ENCODE measurements at places on chromosomes 6 and 20.

DNA sequence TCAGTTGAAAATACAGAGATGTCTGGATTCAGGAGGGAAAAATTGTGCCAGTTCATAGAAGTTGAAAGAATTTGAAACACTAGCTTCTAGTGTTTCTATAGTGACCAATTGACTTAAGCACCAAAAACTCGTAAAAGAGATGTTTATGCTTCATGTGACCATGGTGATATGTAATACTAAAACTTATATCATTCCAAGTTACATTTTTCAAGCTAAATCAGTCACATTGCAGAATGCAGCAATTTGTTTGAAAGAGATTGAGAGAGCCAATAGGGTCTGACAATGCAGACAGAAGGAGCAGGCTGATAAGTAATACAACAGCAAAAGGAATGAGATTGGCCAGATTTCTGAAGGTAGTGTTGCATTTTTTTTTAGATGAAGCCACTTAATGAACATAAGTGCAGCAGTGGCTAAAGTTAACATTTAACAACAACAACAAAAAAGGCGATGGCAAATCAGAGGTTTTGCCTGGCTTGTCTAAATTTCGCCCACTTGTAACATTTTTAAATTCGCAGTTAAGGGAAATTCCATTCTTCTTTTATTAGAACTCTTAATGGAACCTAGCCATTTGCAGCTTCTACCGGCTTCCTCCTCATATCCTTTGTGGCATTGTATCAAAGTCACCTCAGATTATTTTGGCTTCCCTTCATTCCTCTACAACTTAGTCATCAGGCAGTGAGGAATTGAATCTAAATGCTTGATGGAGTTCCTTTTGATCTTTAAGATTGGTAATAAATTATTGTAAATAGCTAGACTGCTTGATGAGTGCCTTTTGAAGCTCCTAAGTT, 484.0 kb upstream of the SOX4 start:
- no peak for DNase-seq

GRCh38 chr6:34317172-34317477, 68.3 kb upstream of the SMIM29 start:
- no peak for DNase-seq

- no peak for DNase-seq
Measured at GRCh38 chr6:149931501-149931900, 8.6 kb upstream of the RAET1G start.

- DNase-seq, result no peak
Measured at GRCh38 chr6:170294813-170295509, 4.1 kb upstream of the DLL1 start.

GRCh38 chr20:36744764-36745191, 1.1 kb downstream of the NDRG3 start:
- DNase-seq, result no peak

DNA sequence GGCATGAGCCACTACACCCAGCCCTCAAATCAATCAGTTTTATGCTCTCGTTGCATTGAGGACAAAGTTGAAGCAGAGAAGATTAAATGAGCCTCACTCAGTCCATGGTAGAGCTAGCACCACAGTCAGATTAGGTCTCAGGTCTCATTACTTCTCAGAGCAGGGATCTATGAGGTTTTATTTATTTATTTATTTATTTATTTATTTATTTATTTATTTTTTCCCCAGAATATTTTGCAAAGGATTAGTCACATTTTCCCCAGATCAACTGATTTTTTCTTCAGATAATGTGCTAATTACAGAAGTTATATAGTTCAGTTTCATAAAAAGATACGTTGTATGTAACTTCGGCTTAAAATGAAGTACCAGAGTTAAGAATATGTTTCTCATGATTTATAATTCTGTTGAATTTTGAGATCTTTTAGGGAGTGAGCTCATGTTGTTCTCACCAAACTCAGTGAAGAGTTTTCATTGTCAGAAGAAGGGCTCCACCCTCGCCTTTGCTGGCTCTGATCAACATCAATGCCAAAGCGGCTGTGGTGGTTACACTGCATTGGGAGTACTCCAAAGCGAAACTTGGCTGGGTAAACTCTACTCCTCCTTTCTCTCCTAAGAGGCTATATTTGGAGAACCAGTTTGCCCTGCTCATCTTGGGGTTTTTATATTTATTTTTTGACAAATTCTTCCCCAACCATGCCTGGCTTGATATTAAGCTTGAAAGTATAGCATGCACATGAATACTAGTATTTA, 12.9 kb upstream of the ID4 start:
- no peak for DNase-seq

DNA sequence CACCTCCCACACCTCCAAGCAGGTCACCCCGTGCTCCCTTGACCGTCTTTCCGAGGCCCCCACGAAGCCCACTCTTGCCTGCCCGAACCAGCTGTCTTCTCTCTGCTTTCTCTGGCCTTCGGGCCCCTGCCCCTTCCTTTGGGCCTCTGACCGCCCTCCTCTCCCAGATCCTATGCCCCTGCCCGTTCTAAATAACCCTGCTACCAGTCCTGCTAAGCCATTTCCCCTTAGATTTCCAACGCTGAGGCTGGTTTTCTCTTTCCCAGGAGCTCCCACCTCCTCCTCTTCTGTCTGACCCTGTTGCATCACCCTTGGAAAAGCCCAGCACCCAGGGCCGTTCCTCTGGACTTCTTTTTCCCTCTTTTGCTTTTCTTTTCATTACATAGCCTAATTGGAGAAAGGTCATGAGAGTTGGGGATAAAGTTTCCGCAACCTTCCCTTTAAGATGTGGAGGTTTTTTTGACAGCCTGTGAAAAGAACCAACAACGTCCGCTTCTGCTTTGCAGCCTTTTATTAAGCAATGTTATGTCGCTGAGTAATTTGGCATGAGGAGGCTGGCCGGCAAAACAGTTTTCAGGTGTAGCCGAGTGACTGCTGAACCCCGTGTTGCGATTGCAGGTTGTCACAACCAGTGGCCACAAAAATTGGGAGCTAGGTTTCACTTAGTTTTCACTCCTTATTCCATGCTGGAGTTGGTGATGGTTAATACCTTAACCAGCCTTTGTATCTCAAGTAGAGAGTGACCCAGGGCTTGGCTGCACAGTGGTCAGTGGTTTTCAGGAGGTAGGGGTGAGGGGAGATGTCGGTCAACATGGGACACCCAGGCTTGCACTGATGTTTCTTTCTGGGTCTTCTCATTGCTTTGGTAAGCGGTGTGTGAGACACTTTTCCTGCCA, 970 bp downstream of the BLTP3A start:
- DNase-seq, result peak; percentile 4

DNA sequence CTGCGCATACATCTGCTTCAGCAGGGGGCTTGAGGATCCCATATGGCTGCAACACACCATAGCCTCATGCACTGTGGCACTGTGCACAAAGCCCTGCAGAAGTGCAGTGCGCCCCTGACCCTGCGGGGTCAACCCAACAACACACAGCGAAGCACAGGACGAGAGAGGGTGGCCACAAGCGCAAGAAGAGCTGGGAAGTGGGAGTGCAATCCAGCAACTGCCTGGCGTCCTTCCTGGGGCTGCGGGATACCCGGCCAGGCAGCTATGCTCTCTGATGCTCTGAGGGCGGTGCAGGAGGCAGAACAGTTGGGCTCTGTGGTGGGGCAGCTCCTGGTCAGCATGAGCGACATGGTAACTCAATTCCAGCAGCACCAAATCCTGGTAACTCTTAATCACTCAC, 5.6 kb upstream of the ACSS1 start:
- DNase-seq, result no peak

- DNase-seq, result no peak
Measured at GRCh38 chr6:102918161-102918560, 1524.7 kb downstream of the GRIK2 start.

DNA sequence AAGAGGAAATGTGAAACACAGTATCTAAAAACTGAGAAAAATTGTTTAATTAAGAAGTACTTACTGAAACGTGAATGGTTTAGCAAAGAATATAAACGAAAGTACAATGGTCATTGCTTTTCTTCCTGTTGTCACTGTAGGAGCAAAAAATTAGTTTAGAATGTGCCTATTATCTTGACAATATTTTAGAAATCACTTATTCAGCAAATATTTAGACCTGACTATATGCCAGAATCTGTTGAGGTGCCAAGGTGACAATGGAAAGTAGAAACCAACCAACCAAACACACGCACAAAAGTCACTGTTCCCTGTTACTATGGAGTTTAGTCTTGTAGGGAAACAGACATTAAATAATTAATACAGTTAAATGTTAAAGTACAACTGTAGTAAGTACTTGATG, 20.5 kb downstream of the SLC35B3 start:
- DNase-seq, result no peak

- no peak for DNase-seq
Measured at GRCh38 chr6:137097057-137097456, 52.3 kb upstream of the IL20RA start.

DNA sequence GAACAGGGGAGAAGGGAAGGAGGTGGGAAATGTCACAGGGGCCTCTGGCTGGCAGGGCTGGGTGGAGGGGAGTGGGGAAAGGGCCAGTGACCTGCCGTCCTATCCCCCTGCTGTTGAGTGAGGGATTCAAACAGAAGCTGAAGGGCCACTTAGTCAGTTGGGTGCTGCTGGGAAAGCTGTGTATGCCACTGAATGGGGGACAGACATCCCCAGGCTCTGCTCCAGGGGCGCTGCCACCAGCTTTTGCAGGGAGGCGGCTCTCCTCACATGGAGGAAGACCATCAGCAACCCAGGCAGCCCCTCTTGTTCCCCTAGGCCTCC, 50.0 kb downstream of the MDGA1 start:
- no peak for DNase-seq

- DNase-seq, result no peak
Measured at GRCh38 chr6:21053612-21054011, 519.4 kb downstream of the CDKAL1 start.

GRCh38 chr6:2562721-2563451, 187.8 kb downstream of the MYLK4 start:
- DNase-seq, result no peak

DNA sequence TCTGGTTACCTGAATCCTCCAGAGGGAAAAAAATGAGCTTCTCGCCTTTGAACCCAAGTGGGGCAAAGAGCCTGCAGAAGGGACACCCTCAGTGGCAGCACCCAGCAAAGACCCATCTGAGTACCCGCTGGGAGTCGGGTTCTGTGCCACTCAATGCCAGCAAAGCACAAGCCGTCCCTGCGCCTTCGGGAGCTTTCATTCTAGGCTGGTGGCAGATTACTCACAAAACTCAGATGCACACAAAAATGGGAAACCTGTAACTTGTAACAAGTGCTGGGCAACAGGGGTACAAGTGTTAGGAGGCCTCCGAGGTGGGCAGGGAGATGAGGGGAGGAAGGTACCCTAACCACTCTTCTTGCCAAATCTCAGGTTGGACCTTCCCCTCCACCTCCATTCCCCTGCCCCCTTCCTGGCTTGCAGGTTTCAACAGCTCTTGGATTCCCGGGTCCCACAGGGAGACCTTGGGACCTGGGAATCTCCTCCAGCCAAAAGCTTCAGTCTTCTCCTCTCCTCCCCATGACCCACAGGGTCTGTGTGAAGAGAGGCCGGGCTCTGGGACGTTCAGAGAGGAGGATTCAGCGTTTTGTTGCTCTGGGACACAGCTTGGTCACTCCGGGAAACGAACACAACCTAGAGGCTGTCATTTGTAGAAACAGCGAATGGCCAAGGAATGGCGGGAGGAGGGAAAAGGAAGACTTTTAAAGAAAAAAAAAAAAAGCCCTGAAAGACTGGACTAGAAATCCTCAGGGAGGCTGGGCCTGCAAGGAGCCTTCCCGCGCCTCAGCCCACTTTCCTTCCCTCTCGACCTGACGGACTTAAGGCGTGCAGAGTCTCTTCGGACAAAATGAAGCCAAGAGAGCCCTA, 1.2 kb upstream of the PARD6B start:
- no peak for DNase-seq

- DNase-seq, result no peak
Measured at GRCh38 chr6:227074-227782, 65.1 kb upstream of the DUSP22 start.

GRCh38 chr6:116954938-116955337, 77.9 kb downstream of the RFX6 start:
- no peak for DNase-seq

- DNase-seq, result no peak
Measured at GRCh38 chr20:32464401-32465091, 106.4 kb downstream of the ASXL1 start.

DNA sequence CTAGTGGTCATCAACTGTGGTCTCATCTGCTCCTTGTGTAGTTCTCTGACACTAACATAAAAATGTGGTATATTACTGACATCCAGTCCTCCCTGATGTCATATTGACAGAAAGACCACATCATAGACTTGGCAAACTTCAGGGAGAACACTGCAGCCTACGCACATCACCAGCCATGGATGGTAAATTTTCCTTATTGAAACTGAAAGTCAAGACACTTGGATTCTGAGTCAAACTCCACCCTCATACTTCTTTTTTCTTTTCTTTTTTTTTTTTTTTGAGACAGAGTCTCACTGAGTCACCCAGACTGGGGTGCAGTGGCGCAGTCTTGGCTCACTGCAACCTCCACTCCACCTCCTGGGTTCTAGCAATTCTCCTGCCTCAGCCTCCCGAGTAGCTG, 25.4 kb downstream of the NDRG3 start:
- DNase-seq, result no peak

DNA sequence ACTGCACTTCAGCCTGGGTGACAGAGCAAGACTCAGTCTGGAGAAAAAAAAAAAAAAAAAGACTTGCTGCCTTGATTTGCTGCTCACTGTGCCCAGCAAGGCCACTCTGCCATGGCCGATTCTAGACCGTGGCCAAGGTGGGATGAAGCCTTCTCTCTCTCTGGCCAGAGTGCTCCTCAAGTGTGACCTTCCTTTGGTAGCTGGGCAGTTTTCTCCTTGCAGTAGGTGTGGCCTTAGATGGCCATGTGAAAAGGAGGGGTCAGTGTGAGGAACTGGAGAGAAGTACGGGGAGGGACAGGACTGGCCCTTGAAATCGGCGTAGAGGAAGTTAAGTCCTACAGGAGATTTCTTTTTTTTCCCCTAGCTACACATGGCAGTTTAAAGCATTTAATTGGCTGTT, 272.0 kb downstream of the ARID1B start:
- DNase-seq, result no peak

GRCh38 chr6:132937466-132937906, 123.1 kb downstream of the RPS12 start:
- DNase-seq, result no peak

GRCh38 chr6:79778816-79779215, 147.7 kb downstream of the SH3BGRL2 start:
- DNase-seq, result no peak

DNA sequence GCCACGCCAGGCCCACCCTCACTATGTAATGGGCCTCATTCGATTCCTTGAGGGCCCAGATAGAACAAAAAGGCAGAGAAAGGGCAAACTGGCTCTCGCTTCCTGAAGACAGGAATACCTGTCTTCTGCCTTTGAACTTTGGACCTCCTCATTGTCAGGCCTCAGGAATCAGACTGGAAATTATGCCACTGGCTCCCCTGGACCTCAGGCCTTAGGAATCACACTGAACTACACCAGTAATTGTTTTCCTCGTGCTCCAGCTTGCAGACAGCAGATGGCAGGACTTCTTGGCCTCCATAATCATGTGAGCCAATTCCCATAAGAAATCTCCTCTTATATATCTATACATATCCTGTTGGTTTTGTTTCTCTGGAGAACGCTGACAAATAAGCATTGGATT, 258.6 kb upstream of the KCNG1 start:
- DNase-seq, result no peak

GRCh38 chr6:38584731-38585130, 55.0 kb downstream of the BTBD9 start:
- no peak for DNase-seq
